ENCODE measurements at places on chromosomes 2 and 18.

GRCh38 chr18:2913398-2914005, 66.7 kb downstream of the EMILIN2 start:
- no peak for DNase-seq

DNA sequence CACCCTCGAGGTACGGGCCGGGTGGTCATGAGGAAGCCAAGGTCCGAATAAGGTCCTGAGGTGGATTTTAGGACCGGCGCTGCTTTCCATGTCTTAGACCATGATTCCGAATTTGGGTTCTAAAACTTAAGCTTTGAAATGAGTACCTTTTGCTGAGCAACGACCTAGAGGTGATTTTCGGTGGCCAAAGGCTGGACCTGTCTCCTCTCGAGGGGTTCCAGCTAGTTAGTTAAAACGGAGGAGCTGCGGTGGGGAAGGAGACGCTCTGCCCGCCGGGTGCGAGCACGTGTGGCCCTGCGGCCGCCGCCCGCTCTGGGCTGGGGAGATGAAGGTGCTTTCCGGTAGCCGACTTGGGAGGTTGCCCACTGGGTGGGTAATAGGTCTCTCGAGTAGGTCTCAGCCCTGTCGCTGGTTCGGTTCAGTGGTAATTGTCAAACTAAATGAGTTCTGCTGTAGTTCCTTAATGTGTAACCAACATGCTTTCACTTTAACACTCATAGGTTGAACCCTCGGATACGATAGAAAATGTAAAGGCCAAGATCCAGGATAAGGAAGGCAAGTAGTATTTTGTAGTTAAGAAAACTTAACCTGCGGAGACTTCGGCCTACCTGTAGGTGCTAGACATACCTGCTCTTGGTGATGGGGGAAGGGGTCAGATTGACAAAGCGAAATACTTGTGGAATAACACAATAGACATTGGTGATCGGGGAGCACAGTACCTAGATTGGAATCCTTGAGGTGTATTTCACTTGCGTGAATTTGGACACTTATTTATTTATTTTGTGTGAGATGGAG, 572 bp downstream of the RPS27A start:
- DNase-seq: no peak

DNA sequence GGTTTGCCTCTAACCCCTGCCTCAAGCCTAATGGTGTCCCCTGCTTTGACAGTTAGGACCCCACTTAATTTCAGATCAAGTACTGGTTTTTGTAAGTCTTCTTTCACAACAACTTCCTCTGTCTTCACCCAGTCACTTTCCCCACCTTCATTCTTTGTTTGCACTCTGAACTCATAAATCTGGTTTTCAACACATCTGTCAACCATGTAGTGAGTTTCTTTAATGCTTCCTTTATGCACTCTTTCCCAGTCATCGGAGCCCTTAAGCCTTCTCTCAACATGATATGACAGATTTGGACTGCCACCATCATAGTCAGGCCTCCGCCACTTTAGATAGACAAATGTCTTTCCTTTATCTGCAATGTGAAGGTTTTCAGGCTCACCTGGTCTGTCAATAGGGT, 109.1 kb downstream of the PLEKHA3 start:
- DNase-seq: no peak

GRCh38 chr2:143974262-143974661, 545.7 kb downstream of the ZEB2 start:
- no peak for DNase-seq

GRCh38 chr18:62030091-62030985, 137.5 kb upstream of the RNF152 start:
- no peak for DNase-seq

DNA sequence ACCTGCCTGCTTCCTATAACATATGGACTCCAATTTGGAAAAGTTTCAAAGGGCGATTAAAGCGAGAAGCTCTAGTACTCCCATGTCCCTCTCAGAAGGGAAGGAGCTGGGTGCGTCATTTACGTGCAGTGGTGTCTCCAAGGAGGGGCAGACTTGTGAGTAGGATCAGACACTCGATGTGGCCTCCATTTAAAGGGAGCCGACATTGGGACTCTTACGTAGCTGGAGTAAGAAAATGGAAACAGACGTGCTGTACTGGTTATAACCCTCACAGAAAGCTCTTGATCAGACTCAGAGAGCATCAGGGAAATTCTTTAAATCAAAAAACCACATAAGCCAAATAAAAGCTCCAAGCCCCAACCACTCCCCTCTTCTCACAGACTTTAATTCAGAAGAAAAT, 198.5 kb downstream of the KLHL29 start:
- DNase-seq: no peak

GRCh38 chr2:127313406-127313805, 19.5 kb upstream of the ERCC3 start:
- no peak for DNase-seq

GRCh38 chr2:128786316-128786715, 467.6 kb upstream of the HS6ST1 start:
- DNase-seq: no peak

GRCh38 chr18:77899972-77900754, 650.5 kb downstream of the GALR1 start:
- no peak for DNase-seq

DNA sequence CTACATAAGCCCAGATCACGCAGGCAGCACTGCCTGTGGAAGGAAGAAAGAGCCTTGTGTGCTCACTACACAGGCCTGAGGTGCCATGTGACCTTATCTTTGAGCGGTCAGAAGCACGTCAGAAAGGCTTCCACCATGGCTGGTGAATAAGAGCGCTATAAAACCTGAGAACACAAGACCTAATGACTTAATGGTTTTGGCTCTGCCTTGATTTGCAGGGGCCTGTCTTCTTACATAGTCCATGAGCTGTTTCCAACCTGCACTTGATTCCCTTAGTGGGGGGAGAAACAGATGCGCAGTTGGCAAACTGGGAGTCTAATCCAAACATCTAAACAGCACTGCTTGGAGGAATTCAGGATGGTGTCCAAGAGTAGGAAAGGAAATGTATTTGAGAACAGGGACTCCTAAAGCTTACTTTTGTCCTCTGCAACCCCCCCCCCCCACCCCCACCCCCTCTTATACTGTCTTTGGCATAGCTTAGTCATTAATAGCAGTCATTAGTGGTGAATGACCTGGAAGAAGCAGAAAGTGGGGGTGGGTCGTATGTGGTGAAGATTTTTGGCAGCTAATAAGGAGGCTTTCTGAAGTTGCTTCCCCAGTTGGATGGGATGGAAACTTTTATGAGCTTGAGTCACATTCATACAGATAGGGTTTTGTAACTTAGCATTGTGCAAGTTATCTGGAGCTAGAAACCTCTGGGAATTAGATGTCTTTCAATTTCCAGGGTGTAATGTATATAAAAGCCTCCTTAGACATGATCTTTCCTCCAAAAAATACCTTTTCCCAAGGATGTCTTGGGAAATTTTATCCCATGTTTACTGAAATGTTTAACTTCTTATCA, 454.1 kb downstream of the MEIS1 start:
- DNase-seq: no peak

GRCh38 chr2:86622519-86623042, 1.1 kb downstream of the RNF103 start:
- DNase-seq: no peak

GRCh38 chr2:230537531-230537976, 121.6 kb downstream of the SP100 start:
- DNase-seq: no peak

DNA sequence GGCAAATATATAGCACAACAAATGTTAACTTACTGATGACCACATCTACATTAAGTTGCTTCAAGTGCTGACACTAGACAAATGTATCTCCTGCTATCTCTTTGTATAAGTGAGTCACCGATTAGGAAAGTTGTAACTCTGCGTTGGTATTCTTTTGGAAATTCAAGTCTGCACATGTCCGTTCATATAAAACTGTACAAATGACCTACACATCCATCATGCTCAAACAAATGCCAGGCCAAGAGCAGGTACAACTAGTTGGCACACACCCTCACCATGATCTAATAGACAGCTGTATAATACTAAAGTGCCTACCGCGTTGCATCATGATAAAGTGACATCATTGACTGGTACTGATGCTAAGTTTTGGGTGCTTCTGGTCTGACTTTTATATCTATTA, 141.1 kb downstream of the RBMS1 start:
- DNase-seq: no peak

DNA sequence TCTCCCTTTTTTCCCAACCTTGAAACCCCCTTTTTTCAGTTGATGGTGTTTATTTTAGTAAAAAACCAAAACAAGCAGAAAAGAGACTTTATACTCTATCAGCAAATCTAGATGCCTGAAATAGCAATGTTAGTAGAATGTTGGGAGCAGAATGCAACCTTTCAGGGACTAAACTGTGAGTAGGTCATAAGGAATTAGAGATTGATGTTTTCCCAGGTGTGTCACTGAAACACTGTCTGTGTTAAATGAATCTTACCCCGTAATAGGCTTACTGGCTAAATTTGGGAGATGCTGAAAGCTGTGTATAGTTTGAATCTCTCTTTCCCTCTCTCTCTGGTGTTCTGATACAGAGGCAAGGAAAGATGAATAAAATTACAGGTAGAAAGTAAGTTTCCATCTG, 43.8 kb downstream of the AGFG1 start:
- no peak for DNase-seq

DNA sequence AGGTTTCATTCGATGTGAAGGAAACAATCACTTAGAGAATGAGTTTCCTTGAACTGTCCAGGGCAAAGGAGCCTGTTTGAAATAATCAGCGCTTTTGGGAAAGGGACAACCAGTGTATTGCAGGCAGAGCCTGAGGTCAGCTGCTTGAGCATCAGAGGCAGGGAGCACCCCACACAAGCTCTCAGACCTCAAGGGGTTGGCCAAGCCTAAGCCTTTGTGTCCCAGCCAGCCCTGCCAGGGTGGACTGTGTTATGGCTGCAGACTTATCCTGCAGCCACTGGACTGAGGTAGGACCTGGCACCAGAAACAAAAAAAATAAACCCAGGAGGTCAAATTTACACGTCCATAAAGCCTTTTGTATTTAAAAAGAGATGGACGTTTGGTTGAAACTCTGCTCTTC, 228.3 kb downstream of the SEPTIN10 start:
- no peak for DNase-seq

GRCh38 chr2:134482131-134482723, 228.4 kb downstream of the MGAT5 start:
- no peak for DNase-seq

DNA sequence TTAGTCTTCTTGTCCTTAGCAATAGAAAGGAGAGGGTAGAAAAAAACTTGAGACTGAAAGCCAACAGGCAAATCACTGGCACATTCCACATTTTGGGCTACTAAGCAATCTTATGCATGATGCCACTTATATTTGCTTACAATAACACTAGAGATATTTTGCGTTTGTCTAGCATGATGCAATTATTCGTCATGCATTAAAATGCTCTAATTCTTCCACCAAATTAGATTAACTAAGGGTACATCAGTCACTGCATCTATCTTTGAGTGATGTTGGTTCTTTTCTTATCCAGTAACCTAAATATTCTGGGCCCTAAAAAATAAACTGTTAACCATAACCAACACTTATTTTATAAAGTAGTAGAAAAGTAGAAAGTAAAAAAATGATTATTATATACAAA, 1311.7 kb upstream of the CDH2 start:
- DNase-seq: no peak

GRCh38 chr2:106075048-106075447, 119.1 kb downstream of the UXS1 start:
- DNase-seq: no peak

- DNase-seq: no peak
Measured at GRCh38 chr2:8479298-8479697, 202.6 kb upstream of the ID2 start.

DNA sequence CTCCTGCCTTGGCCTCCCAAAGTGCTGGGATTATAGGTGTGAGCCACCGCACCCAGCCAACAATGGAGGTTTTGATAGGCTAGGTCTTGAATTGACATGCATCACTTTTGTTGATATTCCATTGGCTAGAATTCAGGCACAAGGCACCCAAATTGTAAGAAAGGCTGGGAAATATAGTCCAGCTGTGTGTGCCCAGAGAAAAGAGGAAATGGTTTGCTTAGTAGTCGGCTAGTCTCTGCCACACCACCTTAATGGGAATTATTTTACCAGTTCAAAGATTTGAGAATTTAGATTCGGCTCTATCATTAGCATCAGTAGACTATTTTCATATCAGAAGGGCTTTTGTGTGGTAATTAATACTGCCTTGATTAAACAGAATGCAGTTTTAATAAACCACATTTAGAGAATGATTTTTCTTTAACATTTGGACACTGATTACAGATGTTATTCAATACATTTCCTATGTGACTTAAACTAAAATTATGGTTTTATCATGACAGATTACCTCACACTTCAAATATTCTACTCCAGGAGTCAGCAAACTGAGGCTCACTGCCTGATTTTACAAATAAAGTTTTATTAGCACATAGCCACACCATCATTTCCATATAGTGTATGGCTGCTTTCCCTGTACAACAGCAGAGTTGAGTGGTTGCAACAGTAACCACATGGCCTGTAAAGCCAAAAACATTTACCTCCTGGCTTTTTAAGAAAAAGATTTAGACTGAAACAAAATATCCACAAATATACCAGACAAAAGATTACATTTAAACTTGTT, 27.4 kb downstream of the DBI start:
- no peak for DNase-seq

- DNase-seq: no peak
Measured at GRCh38 chr2:175170659-175171304, 2.8 kb upstream of the ATF2 start.

DNA sequence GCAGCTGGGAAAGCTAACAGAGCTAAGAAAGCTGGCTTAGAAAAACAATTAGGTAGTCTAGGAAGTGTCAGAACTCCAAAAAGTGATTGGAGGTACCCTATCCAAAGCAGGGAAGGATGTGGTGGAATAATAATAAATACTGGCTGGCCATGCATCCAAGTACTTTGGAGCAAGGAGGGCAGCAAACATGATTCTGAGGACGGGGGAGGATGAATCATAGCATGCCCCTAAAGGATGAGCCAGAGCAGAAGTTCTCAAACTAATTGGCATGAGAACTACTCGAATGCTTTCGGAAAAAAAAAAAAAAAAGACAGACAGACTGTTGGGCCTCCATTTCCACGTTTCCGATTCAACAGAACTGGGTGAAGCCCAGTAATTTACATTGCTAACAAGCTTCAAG, 2.4 kb downstream of the CWC22 start:
- no peak for DNase-seq

- DNase-seq: no peak
Measured at GRCh38 chr2:30981510-30981909, 156.7 kb downstream of the GALNT14 start.

GRCh38 chr18:21593540-21594257, 6.8 kb downstream of the ESCO1 start:
- DNase-seq: no peak

GRCh38 chr2:61255580-61256437, 93.8 kb downstream of the C2orf74 start:
- no peak for DNase-seq

Measured in NCI-H526 treated with DMSO at 0.1 percent for 48 hours (cell line).